ENCODE measurements at places on chromosomes 3 and 15. TPM values are rescaled to one million over a fixed set of nuclear protein-coding genes. Genes with fewer than 3 reads are reported as not detected.

The EFCAB12 gene
- total RNA-seq = 1.0 TPM

The ZPLD1 gene
- total RNA-seq = 0.32 TPM

DNA sequence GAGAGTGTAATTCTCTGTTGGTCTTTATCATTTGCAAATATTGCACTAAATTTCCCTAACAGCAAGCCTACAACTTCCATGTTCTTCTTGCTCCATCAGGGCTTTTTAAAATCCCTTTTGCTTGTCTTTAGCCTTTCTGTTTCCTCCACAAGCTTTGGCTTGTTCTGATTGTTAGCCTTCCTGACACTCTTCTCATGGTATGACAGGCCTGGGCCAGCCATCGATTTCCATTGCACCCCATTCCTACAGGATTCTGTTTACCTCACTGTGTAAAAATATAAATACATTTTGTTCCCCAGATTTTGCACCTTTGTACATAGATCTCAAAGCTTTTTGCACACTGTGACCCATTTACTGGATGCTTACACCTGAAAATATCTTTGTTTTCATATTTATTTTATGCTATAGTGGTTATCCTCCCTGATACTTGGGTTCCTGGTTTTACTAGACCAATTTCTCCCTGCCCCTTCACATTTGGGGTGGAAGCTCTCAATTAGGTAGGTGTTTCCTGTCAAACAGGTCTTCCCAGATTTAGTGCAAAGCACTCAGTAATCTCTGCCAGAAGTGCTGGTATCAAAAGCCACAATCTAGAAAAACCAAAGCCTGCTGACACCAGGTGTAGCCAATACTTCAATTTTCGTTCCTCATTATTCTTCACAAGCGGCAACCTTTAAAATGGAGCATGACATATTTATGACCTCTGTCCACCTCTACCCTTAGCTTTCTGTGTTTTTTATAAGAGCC, 57.9 kb upstream of the PPP2R3A start:
- no peak for DNase-seq

The RAB6B gene
- total RNA-seq = 7.2 TPM

- DNase-seq = peak; percentile 33
Measured at GRCh38 chr15:62068071-62068809, 1.5 kb downstream of the C2CD4A start.

The NR1I2 gene
- total RNA-seq = 0.25 TPM

DNA sequence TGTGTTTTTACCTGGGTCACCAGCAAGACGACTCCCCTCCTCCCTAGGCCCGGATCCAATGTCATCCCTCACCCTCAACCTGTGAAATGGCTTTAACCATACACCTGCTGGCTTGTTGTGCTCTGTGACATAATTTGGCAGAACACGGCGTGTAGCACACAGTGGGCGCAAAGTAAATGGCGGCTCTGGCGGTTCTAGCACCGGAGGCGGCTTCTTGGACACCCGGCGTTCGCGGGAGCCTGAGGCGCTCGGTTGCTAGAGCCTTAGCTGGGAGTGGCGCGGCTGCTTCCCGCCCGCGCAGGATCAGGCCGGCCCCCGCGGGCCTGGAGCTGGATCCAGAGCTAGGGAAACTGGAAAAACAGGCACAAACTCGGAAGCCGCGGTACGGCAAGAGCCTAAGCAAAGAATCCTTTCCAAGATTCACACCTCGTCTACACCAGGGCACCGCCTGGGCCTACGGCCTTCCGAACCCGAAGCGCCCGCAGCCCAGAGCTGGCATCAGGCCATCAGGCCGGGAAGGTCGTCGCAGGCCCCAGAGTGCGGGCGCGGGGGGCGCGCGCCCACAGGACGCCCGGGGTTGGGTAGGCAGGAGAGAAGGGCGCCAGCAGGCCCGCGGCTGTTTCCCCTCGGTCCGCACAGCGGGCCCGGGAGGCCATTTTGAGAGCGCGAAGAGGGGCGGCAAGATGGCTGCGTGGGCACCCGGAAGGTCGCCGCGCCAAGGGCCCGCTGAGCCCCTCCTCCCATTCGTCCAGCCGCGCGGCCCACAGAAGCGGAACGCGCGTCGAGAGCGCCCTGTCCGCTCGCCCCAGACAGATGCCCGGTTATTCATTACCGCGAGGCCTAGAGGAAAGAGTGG, 43.9 kb upstream of the POLG start:
- no peak for DNase-seq

DNA sequence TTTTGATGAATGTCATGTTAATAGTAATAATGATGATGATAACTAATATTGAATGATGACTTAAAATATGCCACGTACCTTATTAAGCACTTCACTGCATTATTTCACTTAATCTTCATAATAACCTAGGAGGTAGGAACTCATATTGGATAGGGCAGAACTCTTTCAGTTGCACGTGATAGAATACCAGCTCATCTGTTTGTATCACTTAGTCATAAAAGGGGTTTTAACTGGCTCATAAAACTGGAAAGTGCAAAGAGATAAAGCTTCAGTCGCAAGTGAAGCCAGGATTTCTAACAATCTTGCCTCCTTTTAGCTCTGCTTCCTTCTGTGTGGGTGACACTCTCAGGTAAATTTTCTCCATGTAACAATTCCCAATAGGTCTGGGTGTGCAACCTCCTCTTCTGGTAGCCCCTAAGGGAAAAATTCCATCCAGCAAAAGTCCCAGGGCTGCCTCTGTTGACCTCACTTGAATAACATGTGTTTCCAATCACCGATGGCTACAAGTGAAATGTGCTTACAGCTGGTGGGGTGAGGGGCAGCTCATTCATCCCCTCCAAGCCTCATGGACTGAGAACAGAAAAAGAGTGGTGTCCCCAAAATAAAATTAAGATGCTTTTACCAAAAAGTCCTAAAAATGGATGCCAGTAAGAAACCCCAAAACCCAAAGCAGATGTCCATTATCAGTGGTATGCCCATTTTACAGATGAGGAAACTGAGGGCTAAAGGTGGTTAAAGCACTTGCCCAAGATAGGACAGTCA, 9.3 kb downstream of the GXYLT2 start:
- DNase-seq = no peak

DNA sequence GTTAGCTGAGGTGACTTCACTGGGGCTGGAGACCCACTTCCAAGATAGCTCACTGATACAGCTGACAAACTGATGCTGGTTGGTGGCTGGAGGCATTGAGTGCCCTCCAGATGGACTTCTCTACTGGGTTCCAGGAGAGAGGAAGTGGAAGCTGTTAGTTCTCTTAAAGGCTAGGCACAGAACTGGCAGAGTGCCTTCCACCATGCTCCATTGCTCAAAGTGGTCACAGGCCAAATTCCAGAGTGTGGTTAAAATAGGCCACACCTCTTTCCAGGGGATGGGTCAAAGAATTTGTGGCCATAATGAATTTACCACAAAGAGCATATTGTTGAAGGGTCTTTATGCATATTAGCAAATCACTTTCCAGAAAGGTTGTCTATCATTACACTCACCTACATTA, 74.2 kb downstream of the NMD3 start:
- DNase-seq = no peak

The WDR48 gene
- total RNA-seq = 53.3 TPM

GRCh38 chr3:126316501-126316939, 40.7 kb downstream of the KLF15 start:
- no peak for DNase-seq

DNA sequence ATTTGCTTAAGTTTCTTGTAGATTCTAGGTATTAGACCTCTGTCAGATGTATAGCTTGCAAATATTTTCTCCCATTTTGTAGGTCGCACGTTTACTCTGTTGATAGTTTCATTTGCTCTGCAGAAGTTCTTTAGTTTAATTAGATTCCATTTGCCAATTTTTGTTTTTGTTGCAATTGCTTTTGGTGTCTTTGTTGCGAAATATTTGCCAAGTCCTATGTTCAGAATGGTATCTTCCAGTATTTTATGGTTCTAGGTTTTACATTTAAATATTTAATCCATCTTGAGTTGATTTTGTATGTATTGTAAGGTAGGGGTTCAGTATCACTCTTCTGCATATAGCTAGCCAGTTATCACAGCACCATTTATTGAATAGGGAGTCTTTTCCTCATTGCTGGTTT, 64.9 kb downstream of the CHCHD6 start:
- DNase-seq = no peak

The SLC27A2 gene
- total RNA-seq = 27.6 TPM

The CILP gene
- total RNA-seq = not detected

DNA sequence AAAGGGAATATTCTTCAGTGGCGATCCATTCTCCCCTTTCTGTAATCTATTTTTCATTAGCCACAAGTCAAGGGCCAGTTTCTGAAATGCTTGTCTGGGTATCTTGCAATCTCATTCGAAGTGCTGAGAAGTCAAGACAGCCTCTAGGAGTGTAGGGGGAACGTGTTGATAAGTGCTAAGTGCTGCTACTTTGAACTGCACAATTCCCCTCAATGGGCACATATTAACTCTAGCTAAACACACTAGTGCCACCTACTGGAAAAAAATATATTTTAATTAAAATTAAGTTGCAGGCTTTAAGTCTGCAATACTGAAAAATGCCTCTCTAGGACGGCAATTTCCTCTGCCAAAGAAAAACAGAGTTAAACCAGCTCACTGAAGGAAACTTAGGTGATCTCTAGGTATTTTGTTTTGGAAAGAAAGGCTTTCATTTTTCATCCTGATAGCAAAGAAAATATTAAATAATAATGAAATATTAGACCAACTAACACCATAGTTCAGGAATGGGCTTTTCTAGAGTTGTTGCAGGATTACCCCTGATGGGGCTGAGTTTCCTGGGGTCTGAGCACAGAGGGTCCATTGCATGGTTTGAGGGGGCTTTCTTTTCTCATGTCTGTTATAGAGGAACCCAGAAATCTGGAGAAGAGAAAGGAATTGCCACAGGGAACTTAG, 181.9 kb upstream of the KBTBD8 start:
- DNase-seq = no peak

The MAGI1 gene
- 0.41 TPM for total RNA-seq

The SLC6A1 gene
- not detected for total RNA-seq

DNA sequence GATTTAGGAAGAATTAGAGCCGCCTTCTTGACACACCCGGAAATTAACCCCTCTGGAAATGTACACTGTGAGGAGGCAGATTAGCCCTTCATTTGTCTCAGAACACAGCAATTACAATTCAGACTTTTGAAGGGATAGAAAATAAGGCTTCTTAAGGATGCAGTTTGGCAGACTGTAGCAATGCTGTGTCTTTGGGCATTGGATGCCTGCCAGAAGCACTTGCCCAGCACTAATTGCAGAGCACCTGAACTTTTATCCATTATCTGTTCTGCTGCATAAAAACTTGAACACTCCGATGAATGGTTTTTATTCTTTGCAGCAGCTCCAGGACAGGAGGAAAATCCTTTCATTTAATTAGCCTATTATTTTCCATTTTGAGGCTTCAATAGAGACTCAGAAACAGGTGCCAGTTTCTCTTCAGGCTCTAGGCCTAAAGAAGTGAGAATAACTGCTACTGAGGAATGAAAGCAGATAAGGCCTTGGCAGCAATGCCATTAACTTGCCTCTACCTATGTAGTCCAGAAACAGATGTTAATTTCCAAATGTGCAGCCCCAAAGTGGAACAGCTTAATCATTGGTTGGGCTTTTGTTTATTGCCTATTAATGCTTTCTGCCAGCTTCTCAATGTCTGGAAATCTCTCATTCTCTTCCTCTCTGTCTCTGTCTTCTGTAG, 418.5 kb downstream of the NSUN3 start:
- DNase-seq = no peak

DNA sequence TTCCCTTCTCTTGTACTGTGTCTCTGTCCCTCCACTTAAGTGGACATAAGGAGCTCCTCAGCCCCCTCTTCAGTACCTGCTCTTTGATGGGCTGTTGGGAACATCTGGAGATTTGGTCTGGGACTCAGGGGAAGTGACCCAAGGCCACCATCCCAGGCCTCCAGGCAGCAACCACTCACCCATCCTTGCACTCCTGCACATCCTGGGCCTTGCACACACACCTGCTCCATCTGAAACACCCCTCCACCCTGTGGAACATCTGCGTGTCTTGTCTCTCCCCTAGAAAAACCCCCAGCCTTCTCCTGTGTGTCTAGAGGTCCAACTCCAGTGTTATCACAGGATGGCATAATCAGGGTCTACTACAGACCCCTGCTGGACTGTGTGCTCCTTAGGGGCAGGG, 74.3 kb downstream of the ABTB1 start:
- DNase-seq = no peak

All from activated T-cell treated with anti-CD3 and anti-CD28 coated beads, Interleukin-2, amount 50 U/mL, for 72 hours (primary cell).